ENCODE measurements at places on chromosomes 3 and 15.

GRCh38 chr3:134922866-134923265 is 127.8 kb downstream of the EPHB1 start:
- no peak for DNase-seq

DNA sequence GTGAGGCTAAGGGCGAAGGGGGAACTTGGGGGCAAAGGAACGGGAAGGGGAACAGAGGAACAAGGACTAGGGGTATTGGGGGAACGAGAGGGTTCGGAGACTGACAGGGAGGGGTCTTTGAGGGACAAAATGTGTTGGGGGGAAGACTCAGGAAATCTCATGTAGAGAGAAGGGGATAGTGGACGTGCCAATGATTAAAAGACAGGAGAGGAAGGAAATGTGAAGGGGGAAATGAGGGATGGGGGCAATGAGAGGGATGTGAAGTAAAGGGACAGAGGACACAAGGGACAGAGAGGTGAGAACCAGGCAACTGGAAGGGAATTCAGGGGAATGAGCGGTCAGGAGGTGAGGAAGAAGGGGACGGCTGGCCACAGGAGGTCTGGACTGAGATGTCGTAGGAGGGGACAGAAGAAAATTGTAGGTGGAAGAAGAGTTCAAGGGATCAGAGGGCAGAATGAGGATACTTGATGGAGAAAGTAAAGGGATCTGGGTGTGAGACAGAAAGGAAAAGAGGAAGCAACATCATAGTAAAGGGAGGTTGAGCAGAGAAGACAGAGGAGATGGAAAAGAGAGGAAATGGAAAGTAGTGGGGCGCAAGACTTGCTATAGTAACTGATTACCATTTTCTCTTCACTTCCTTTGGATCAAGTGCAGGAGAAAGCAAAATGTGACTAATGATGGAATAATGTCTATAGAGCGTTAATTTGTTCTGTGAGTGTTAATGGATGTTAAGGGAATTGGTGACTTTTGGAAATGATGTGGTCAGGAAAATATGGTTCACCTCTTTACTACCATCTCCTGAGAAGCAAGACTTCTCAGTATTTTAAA is 749 bp downstream of the RAB8B start:
- DNase-seq: no peak

GRCh38 chr3:135994708-135995337 is 29.3 kb downstream of the PPP2R3A start:
- DNase-seq: no peak

GRCh38 chr3:42254566-42254965 is 11.4 kb downstream of the CCK start:
- DNase-seq: no peak

- no peak for DNase-seq
Observed at GRCh38 chr3:34312684-34313083, 514.3 kb downstream of the PDCD6IP start.

DNA sequence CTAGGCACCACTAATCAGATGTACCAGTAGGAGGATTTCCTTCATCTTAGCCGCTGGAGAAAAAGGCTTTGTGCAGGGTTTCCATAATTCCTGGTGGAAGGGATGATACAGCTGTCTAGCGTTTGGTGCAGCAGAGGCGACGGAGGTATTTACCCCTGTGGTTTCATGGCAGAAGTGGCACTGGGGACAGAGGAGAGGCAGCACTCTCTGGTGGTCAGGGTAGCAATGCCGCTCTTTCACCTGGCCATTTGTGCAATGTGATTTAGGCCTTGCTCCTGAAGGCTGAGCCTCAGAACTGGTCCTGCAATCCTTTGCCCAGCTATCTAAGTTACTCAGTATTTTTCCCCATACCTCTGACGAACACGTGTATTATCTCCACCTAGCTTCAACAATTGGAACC is 47.1 kb upstream of the BNIP2 start:
- no peak for DNase-seq

DNA sequence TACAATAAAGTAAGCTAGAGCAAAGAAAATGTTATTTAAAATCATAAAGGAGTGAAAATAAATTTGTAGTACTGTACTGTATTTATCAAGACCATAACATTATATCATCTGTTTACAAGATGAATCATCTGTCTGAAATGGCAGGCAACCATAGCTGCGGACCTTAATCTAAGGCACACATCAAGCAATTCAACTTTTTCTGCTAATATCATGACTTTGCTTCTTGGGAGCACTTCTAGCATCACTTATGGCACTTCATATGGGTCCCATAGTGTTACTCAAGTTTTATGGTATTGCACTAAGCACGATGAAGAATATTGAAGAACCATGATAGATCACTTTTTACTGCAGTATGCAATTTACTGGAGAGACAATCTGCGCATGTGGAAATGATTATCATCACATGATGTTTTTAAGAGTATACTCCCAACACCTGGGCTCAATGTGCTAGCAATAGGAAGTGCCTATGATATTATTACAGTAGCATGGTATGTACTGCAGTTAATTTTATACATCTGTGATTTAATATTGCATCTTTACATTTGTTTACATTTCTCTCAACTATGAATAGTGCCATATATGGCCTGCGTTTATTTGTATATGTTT is 137.7 kb upstream of the NECTIN3 start:
- no peak for DNase-seq

- no peak for DNase-seq
Observed at GRCh38 chr3:128517648-128518047, 24.6 kb upstream of the GATA2 start.

GRCh38 chr3:46183330-46183729 is 24.8 kb downstream of the CCR1 start:
- DNase-seq: no peak

DNA sequence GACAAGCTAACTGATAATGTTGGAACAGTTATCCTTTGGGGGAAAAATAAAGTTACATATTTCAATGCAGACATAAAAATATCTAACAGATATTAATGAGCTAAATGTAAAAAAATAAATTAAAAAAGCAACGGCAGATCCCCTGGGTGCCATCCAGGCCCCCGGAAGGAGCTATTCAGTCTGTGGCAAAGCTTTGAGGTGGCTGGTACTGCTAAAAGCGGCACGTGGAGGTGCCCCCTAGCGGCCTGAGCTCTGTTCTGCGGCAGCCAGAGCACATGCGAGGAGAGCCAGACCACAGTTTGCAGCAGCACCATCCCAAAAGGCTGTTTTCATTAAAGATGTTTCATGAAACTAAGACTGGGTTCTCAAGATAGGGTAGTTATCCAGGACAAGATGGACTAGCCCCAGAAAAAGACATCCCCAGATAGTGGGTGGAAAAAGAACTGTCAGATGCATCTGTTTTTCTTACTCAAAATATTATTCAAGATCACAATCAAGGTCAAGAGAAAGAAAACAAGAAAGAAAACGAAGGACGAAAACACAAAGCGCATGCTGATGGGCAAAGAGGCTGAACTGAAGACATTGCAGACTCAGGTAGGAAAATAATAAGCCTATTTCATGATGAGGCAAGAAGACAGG is 18.7 kb downstream of the AP3S2 start:
- peak; percentile 85 for DNase-seq

DNA sequence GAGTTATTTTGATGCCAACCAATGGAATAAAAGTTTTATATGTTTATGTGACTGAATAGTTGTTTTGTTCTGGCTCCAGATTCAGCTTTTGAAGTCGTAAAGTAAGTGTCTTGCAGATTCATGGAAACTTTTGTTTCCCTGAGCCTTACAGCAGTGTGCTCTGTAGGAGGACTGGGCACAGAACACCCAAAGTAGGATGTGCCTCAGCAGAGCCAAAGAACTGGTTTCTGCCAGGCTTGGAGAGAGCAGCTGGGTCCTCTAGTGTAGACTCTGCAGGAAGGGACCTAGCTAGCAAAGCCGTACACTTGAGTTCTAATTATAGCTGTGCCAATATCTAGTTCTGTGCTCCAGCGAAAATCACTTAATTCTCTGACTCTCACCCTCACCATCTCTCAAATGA is 261.2 kb upstream of the DNAJC19 start:
- no peak for DNase-seq

DNA sequence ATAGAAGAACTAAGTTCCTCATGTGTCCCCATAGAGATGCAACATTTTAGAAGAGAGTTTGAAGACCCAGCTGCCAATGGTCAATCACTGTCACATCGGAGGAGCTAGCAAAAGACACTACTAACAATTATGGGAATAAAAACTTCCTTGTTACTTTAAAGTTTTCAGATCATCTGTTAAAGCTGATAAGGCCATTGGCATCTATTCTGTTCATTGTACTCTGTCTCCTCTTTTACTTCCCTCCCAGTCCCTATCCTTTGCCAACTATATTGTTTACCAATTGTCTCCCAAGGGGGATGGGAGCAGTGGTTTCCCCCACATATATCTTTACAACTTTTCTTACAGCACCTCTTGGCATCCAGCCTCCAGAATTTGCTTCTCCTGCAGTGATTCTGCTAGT is 81.0 kb downstream of the FAM174B start:
- DNase-seq: no peak

- DNase-seq: no peak
Observed at GRCh38 chr3:102225407-102226132, 209.2 kb upstream of the ZPLD1 start.

- no peak for DNase-seq
Observed at GRCh38 chr3:129855170-129855831, 38.2 kb downstream of the TMCC1 start.

- no peak for DNase-seq
Observed at GRCh38 chr15:32889214-32889613, 171.4 kb downstream of the GREM1 start.

DNA sequence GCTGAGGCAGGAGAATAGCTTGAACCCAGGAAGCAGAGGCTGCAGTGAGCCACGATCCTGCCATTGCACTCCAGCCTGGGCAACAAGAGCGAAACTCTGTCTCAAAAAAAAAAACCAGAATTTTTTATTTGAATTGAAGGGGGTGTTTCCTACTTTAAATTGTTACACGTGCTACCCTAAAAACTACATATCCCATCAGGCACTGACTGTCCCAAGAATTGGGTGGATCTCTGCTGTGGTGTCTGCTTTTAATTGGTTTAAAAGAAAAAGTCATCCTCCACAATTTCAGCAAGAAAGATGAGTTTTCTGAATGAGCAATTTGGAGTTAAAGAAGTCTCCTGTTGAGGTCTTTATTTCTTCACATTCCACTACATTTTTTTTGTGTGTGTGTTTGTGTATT is 2.1 kb downstream of the PDIA3 start:
- DNase-seq: no peak

DNA sequence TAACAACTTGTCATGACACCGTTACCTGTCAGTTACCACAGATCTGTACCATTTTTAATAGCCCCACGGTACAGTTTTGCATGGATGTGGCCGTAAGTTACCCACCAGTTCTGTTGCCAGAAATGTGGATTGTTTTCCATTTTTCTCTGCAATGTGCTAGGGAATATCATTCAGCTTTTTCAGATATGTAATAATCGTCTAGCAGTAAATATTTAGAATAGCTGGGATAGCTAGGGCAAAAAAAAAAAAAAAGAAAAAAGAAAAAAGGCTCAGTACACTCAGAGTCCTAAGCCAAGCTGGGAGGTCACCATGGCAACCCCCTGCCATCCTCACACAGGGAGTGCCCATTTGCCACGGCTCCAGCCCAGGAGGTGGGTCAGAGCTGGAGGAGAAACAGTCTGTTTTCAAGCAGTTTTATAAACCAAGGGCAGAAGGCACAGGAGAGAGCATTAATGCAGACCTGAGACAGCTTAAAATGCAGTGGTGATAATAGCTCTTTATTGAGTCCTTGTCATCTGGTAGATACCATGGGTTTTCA is 25.2 kb downstream of the PAQR5 start:
- DNase-seq: no peak

DNA sequence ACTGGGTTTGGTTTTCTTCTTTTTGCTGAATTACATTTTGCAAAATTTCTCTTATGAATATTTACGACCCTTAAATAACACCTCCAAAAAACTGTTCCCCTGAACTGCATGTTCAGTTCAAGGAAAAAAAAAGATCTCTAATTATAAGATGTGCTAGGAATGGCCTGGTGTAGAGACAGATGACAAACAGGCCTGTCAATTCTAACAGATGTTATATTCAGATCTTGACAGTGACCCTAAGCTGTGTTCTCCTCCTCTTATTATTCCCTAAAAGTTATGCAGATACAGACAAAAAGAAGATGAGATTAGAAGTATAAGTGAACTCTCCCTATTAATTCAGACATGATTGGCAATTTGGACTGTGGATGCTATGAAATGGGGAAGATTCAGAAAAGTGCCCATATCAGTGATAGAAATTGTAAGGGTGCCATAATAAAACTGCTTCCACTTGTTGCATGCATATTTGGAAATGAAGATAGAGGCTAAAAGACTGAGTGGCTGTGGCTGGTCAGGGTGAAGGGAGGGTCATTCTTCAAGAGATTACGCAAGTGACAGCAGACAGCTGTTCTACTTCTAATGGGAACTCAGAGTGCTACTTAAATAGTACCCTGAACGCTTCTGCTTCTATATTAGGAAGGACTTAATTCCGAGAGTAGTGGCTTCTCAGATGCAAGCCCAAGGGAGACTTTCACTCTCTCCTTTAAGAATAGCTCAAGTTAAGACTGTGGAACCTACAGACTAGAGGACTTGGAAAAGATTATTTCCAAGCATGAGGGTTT is 75.5 kb downstream of the ADAMTS9 start:
- DNase-seq: no peak

DNA sequence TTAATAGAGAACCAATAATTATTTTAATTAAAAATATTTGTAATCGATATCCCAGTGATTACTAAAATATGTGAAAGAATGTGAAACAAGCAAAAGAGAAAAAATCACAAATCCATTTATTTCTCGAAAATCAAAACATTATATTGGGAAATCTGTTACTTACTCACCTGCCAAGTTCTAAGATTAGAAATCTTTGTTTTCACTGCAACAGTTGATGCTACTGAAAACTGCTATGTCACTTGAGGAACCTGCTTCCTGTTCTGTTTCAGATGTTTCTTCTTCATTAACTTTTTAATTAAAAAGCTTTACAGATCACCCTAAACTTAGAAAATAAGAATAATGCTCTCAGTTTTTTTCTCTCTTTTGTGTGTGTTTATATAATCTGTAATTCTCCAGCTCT is 13.7 kb upstream of the DPH6 start:
- DNase-seq: no peak

DNA sequence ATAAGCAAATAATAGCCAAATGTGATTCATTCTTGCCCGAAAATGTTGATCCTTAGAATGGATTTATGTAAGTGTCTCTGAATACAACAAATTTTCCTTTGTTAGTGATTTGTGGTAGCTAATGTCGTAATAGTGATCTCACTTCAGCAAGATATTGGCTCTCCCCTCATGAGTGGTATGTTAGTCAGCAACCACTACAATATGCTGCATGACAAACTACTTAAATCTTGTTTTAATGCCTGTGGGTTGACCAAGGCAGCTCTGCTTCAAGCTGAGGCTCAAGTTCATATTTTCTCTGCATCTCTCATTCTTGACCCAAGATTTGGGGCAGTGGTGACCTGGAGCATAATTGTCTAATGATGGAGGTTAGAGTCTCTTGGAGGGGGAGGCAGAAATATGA is 49.8 kb upstream of the GALNT15 start:
- DNase-seq: no peak
